ENCODE measurements at places on chromosomes 7 and 10.

GRCh38 chr10:18260310-18260922 is 120.2 kb downstream of the CACNB2 start:
- no peak for DNase-seq

DNA sequence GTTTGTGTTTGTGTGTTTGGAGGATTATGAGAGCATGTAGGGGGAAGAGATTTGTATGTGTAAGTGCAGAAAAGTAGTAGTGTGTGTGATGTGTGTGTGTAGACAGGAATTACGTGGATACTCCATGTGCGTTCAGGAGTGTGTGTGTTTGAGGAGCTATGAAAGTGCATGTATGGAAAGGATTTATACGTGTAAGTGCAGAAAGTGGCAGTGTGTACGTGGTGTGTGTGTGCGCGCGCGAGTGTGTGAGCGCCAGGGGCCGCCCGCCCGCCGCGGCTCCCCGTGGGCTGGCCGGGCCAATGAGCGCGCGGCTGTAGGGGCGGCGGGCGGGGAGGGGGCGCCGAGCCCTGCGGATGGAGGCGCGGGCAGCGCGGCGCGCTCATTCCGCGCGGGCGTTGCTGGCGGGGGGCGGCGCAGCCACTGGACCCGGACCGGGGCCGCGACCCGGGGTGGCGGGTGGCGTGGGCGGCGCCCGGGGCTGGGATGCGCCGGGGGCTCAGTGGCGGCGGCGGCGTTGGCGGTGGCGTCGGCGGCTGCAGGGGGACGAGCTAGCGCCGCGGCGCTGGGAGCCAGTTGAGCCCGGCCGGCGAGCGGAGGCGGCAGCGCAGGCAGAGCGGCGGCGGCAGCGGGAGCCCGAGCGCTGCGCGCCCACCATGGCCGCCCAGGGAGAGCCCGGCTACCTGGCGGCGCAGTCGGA is at the start of gene BICC1:
BICC1 (plus strand) TSS at position 382 of the 697 bp plus-strand sequence; CDS start at position 654, 272 bp downstream.
- DNase-seq, result peak; percentile 81

GRCh38 chr7:39560408-39560807 is 5.8 kb upstream of the YAE1 start:
- DNase-seq, result no peak

GRCh38 chr10:125161707-125162119 is 1.4 kb upstream of the CTBP2 start:
- DNase-seq, result peak; percentile 42

GRCh38 chr7:17940951-17941431 is 697 bp upstream of the SNX13 start:
- DNase-seq, result no peak
